ENCODE measurements at places on chromosomes 7 and 10.

DNA sequence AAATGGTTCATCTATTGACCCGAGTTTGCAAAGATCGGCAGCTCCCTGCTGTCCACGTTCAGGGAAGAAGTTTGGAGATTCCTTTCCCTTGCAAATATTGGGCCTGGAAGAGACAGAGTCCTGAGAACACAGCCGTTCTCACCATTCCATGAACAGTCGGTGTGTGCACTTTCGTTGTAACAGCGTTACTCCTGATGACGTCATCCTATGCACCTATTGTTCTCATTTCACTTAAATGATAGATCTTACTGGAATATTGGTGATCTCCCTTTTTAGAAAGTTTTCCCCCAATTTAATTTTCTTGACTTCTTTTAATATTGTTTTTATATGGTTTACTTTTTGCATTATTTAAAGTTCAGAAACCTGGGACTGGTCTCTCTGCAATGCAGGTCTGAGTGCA, 320.7 kb upstream of the PFKP start:
- DNase-seq, result no peak

GRCh38 chr7:91114232-91114631, 150.0 kb upstream of the FZD1 start:
- DNase-seq, result no peak

DNA sequence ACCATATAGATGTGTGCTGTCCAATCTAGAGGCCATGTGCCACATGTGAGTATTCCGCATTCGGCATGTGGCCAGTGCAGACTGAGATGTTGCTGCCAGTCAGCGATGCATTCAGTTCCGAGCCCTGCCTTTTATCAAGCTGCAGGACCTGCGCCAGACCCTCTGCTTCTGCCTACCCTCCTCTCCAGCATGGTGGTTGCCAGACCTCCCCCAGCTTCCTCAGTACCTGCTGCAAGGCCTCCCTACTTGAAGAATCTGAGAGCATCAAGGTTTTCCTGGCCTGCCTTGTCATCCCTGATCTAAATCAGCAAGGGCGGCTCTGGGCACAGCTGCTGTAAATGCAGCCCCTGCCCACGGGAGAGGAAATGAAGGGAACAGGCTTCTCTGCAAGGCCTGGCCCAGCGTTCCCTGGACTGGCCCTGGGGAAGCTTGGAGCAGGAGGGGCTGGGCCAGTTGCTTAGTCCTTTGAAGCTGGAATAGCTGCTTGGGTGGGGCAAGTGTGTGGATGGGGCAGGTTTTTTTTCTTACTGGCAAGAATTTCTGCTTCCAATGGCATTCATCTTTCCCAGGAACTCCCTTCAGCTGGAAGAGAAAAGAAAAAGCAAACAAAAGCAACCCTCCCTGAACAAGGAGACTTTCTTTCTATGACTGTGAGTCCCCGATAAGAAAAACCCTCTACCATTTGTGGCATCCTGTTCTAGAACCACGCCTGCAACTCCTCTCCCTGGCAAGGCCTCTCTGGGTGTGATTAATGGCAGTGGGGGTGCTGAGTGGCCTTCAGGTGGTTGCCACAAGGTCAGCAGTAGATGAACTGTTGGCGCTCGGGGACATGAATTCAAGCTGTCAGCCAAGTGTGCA, 93.0 kb downstream of the NHLRC2 start:
- DNase-seq, result no peak

- DNase-seq, result no peak
These were observed 254.5 kb downstream of the BUB3 start for GRCh38 chr10:123408660-123409059.

- no peak for DNase-seq
These were observed 51.1 kb downstream of the NT5C2 start for GRCh38 chr10:103141950-103142349.

DNA sequence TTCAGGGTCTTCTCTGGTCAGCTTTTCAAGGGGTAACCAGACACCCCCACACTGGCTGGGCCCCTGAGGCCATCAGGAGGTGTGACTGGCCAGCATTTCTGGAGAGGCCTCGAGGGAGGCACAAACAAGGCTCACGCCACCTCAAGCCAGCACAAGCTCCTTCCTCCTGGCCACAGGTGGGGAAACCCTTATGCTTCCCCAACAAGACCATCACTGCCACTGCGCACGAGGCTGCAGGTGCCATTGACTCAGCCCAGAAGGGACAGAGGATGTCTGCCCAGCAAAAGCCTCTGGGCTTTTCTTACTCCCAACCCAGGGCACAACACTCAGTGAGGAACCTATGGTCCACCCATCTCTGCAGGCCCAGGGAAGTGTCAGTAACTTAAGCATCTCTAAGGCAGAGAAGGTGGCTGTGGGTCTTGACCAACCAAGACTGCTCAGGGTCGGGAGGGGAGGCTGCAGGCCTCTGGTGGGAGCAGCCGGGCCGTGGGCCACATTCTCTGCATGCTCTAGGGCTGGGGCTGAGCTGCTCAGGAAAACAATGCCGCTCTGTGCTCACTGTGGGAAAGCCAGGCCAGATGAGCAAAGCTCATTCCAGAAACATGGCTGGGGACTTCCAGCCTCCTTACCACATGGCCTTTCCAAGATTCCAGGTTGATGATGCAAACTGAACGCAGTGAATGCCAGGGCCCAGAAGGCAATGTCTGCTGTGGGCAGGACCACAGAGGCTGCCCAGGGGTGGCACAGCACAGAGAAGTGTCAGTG, 24.2 kb upstream of the RASSF4 start:
- no peak for DNase-seq

GRCh38 chr10:54478601-54479000, 322.4 kb downstream of the PCDH15 start:
- DNase-seq, result no peak

GRCh38 chr7:112431803-112432202, 18.5 kb upstream of the IFRD1 start:
- DNase-seq, result no peak

DNA sequence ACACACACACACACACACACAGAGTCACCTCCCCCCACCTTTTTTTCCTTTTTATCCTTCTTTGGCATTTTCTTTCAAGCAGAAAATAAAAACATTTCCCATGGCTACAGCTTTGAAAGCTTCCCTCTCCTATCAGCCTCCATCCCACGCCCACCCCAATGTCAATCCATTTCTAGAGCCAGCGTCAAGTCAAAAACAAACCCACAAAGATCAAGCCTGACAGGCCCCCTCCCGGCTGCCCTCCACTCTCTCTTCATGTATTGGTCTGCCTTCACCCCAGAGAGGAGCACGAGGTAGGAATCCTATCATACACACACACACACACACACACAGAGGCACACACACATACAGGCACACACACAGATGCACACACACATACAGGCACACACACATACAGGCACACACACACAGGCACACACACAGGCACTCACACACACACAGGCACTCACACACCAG, 8.0 kb upstream of the TNRC18 start:
- no peak for DNase-seq

GRCh38 chr10:12795315-12796110, 206.0 kb downstream of the CCDC3 start:
- DNase-seq, result no peak

GRCh38 chr10:15642095-15642494, 77.6 kb downstream of the ITGA8 start:
- DNase-seq, result no peak

GRCh38 chr10:110349831-110350230, 45.1 kb upstream of the SMNDC1 start:
- peak; percentile 30 for DNase-seq

- peak; percentile 21 for DNase-seq
These were observed 26.5 kb downstream of the BTRC start for GRCh38 chr10:101380353-101381017.

DNA sequence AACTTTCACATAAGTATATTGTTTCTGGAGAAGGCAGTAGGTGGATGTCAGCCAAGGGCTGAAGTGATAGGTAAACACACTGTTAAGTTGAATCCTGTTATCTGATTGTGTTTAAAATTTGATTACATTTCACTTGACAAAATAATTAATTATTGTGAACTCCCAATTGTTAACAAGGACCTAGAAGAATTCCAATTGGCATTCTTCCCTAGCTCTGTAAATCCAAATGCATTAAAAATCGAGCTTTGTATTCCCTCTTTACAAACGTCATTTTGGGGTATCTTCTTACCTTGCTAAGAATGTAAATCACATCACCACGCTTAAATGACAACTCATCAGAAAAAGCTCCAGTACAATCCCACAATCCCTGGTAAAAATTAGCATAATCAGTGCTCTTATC, 179.9 kb downstream of the SKAP2 start:
- DNase-seq, result no peak

DNA sequence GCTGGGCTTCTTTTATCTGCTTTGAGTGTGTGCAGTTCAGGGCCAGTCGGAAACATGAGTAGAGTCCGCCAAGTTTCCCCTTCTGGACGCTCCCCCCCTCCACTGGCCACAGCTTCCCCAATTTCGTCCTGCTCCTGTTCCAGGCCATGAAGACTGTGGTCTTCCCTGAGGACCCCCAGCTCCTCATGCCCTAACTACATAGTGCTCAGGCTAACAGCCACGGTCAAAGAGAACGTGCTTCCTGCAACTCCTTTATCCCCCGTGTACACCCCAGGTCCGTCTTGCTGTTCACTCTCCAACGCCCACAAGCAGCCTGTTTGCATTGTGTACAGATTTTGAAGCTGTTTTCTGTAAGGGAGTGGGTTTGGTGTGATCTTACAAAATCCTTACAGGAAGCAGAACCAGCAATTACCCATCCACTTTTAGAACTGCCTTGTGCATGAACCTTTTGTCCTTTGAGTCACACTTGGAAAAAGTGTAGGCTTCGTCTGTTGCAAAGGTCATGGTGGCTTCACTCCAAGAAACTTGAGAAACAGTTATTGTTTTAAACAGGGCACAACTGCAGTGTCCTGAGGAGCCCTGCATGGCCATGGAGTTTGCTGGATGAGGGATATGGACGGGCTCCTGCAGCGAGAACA, 77.0 kb upstream of the FAM20C start:
- peak; percentile 97 for DNase-seq

DNA sequence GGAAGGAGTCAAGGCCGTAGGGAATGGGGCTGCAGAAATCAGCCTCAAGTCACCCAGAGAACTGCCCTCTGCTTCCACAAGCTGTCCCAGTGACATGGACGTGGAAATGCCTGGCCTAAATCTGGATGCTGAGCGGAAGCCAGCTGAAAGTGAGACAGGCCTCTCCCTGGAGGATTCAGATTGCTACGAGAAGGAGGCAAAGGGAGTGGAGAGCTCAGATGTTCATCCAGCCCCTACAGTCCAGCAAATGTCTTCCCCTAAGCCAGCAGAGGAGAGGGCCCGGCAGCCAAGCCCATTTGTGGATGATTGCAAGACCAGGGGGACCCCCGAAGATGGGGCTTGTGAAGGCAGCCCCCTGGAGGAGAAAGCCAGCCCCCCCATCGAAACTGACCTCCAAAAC, 50.2 kb upstream of the PDCD4 start:
- DNase-seq, result no peak

DNA sequence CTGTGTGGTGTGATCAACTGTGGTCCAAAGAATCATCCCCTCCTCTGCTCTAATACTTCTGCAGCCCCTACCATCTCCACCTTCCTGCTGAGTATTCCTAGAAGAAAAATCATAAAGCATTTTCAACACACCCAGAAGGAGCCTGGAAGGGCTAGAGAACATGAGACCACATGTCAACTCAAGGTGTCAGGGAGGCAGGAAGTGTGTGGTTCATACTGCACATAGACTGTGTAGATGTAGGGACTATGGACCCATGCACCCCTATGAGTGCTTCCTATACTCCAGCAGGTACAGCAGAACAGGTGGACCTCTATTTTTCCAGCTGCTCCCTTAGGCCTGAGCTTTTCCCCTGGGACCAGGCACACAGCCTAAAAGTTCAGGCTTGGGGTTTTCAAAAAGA, 2.6 kb upstream of the ZNF746 start:
- no peak for DNase-seq

- DNase-seq, result no peak
These were observed 75.8 kb upstream of the NRP1 start for GRCh38 chr10:33410096-33410859.

DNA sequence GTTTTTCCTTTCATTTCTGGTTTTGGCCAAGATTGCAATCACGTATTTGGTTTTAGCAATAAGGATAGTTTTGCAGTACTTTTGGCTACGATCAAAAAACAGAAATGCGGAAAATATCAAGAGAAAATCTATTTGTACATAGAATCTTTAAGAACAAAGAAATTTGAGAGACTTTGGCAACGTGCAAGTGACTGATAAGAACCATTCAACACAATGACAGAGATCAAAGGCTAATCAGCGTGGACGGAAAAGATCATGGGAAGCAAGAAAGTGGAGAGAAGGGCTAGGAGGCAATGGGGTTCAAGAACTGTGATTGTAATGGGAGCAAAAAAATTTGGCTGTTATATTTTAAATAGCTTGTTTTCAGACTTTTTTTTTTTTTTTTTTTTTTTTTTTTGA, 16.2 kb upstream of the LRRN3 start:
- DNase-seq, result no peak

DNA sequence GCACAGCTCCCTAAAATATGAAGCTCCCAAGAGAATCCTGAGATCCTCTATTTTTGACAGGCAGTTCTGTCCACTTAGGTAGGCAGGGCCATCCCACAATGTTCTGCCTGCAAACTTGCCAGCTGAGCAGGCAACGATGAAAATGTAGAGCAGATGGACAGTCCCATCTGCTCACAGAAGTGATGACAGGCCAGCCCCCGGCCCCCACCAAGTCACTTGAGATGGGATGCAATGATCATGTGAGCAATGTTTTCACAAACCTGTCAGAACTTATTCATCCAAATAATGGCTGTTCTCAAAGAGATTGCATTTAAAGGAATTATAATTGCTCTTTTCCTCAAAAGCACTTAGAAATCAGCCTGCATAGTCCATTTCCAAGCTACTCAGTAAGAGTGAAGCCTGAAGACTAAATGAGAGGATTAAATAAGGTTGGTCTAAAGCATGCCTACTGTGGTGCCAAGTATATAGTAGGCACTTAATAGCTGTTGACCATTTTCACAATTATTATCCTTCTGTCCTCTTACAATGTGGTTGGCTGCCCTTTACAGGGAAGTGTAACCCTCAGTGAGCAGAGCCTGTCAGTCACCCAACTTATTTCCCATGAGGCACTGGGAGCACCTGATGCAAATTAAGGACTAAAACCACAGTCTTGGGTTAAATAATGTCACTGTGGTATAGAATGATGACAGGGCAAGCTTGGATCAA, 301.2 kb downstream of the FGFR2 start:
- no peak for DNase-seq

- DNase-seq, result no peak
These were observed 35.2 kb upstream of the STOX1 start for GRCh38 chr10:68792115-68792514.
